ENCODE measurements at places on chromosomes 7 and 10. TPM values are rescaled to one million over a fixed set of nuclear protein-coding genes. Genes with fewer than 3 reads are reported as not detected.

Gene AKR1B15
- 1.8 TPM for total RNA-seq

Gene CNNM1
- not detected for total RNA-seq

Gene PPP1R3C
- 154 TPM for total RNA-seq

Gene SORCS1
- not detected for total RNA-seq

Gene TRIM74
- not detected for total RNA-seq

Gene LRIT1
- 0.11 TPM for total RNA-seq

- DNase-seq = peak; percentile 87
These were observed 12.5 kb upstream of the CALD1 start for GRCh38 chr7:134766779-134767519.

GRCh38 chr7:158757404-158757989 is 52.9 kb upstream of the NCAPG2 start:
- DNase-seq = no peak

- DNase-seq = peak; percentile 68
These were observed 55.8 kb downstream of the TACC2 start for GRCh38 chr10:122044713-122045112.

DNA sequence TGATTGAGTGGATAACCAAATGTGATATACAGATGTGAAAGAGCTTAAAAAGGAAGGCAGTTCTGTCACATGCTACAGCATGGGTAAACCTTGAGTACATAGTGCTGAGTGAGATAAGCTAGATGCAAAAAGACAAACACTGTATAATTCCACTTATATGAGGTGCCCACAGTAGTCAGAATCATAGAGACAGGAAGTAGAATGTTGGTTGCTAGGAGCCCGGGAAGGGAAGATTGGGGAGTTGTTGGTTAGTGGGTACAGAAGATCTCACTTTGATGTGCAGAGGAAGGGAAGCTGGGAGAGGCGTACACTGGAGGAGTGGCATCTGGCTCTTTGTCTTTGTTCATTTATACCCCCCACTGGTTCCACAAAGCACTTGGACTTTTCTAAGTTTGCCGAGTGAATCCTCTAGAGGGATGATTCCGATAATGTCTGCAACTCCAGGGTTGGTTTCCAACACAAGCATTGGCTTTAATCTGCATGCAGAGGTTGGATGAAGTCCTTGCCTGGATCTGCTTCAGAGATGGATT is 39.5 kb downstream of the TSPAN14 start:
- peak; percentile 78 for DNase-seq

DNA sequence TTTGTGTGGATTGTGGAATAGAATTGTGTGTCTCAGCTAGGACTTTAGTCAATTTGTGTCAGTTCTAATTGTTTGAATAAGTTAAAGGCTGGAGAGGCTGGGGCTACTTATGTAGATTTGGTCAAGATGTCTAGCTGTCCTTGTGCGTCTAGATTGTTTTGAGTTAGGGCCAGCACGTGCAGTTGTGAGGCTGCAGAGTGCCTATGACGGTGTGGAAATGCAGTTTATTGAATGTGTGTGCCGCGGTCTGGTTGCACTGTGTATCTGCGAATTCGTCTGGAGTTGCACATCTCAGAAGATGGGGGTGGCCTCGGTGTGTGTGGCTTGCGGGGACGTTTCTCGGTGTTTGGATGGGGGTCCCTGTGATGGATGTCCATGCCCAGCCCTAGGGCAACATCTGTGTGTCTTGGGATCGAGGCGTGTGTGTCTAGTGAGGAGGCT is 10.2 kb downstream of the EMX2 start:
- no peak for DNase-seq

DNA sequence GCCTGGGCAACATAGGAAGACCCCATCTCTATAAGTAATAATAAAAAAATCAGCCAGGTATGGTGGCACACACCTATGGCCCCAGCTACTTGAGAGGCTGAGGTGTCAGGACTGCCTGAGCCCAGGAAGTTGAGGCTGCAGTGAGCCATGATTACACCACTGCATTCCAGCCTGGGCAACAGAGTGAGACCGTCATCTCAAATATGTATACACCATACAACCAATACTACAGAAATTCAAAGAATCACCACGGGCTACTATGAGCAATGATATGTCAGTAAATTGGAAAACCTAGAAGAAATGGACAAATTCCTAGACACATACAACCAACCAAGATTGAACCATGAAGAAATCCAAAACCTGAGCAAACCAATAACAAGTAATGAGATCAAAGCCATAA is 60.3 kb upstream of the ZC3HAV1 start:
- no peak for DNase-seq

GRCh38 chr10:33709008-33709753 is 374.7 kb upstream of the NRP1 start:
- no peak for DNase-seq

DNA sequence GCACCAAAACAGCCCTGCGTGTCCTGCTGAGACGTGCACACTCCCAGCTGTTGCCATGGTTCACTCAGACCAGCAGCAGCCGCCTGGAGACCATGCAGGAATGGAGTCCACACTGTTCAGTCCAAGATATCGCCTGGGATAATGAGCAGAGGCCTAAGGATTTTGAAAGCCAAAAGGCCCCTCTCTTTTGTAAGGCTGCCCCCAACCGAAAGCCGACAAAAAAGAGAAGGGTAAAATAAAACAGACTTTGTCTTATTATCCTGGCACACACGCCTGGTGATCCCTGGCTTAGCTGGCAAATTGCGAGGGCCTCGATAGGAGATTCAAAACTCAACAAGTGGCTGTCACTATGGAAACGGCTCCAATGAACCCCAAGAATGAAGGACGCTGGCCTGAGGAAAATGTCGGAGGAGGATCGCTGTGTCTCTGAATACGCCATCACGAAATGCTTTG is 263.6 kb downstream of the SKIDA1 start:
- DNase-seq = peak; percentile 10

DNA sequence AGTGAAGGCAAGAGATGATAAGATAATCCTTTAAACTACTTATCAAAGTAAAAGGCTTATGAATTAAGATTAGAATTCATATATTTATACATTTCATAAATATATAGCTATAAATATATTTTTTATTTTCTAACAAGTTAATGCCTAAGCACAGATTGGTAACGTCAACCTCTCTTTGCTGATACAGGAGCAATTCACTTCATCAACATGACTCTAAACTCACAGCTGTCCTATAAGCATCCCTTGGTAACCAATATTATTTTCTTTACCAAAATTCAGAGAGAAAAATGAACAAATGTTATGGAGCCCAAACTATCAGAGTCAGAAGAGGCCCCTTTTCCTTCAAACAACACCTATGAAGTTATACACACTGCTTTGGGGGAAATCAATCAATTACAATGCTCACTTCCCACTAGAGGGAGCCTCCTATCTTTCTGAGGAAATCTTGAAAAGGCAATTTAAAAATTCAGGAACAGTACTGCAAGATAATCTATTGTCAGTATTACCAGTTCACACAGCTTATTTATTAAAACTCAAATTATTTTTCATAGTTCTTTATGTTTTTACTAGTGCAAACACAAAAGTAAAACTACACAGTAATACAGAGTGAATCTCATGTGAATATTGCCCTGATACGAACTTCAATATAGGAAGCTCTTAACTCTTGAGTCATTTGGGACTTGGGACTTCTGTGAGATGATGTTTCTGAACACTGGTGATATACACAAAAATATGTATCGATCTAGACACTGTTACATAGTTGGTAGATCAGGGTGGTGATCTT is 51.0 kb upstream of the NOBOX start:
- no peak for DNase-seq

DNA sequence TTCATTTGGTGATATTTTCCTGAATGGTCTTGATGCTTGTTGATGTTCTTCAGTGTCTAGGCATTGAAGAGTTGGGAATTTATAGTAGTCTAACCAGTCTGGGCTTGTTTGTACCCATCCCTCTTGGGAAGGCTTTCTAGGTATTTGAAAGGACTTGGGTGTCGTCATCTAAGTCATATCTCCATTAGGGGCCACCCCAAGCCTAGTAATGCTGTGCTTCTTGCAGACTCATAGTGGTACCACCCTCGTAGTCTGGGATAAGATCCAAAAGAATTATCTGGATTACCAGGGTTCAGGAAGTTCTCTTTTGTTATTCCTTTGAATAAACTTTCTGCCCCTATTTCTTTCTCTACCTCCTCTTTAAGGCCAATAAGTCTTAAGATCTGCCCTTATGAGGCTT is 319.4 kb upstream of the MYO3A start:
- no peak for DNase-seq

DNA sequence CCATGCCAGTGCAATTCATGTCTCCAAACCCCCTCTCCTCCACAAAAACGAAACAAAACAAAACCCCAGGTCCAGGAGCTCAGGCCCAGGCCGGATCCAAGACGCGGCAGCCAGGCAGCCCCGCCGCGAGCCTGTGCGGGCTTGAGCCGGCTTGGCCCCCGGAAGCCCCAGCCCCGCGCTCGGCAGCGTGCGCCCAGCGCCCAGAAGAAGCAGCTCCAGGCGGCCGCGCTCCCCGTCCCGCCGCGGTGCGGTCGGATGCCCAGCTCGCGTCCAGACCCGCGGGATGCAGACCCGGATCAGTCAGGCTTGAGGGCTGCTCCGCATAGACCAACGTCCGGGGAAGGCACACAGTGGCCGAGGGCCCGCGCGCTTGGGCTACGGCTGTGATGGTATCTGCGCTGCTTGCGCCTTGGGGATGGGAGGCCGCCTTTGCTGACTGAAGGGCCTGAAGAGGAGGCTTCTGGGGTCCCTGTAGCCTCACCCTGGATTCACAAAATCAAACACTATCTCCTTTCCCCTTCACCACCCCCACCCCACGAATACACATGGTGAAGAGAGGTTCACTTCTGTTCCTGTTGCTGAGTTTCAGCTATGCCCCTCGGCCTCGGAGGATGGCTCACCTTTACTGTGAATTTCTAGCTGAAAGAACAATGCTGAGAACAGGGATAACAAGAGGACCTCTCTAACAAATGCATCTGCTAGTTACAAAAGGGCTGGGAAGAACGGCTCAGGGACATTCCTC is 79.9 kb upstream of the EN2 start:
- no peak for DNase-seq

DNA sequence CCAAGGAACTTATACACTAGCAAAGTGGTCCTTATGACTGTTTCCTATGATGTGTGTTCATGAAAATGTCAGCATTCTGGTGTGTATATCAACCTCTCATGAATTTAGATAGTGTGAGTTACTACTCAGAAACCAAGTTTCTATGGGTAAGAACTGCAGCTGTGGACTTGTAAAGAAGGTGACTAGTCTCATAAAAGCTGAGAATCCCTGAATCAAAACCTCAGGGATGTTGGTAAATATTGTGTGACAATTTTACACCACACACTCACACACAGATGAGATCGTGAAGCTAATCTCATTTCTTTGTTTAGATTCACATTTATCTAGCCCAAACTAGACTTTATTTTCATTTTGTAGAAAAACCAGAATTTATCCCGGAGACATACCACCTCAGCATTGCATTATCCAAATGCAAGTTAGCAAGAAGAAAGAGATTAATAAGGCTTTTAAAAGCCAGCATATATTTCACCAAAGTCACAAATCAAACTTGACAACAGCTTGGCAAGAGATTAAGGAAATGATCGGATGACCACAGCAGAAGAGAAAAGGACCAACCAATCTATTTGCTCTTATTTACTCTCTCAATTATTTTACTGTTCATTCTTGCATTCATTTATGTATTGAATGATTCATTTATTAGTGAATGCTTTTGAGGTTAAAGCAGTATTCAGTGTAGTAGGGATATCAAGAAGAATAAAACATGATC is 92.9 kb downstream of the PLXDC2 start:
- no peak for DNase-seq

DNA sequence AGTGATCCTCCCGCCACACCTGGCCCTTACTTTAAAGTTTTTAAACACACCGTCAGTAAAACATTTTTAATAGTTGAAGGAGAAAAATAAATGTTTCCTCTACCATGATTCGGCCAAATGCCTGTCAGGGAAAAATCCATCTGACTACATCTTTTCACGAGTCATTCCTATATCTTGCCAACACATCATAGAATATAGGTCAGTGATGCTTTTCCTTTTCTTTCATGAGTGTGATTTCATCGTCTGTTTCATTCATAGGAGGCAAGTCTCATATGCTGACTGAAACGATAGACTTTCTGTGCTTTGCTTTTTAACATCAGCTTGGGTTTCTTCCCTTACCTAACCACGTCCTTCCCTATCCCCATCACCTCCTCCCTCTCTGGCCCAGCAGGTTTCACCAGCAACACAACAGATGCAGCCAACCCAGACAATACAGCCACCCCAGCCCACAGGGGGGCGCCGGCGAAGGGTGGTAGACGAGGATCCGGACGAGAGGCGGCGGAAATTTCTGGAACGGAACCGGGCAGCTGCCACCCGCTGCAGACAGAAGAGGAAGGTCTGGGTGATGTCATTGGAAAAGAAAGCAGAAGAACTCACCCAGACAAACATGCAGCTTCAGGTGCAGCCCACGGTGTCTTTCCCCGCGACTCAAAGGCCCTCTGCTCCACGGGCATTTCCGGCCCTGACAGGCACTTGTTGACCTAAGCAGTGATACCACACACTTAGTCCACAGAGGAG is 149.2 kb downstream of the TRIL start:
- no peak for DNase-seq

DNA sequence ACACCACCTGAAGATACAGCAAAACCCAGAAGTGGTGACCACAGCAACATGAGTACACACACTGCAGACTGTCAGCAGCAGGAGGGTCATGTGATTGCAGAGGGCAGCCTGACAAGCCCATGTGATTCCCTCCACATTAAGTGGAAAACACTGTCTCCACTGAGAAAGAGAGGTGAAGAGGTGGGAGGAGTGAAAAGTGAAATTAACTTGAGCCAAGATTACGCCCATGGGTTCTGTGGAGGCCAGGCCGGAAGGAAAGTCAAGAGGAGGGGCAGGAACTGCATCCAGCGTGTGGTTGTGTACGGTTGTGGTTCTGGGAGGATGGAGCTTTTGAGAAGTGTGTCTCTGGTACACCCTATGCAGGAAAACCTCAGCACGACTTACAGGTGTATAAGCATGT is 138.5 kb downstream of the PLXNA4 start:
- DNase-seq = no peak

GRCh38 chr7:146654048-146654447 is 537.4 kb downstream of the CNTNAP2 start:
- DNase-seq = no peak

DNA sequence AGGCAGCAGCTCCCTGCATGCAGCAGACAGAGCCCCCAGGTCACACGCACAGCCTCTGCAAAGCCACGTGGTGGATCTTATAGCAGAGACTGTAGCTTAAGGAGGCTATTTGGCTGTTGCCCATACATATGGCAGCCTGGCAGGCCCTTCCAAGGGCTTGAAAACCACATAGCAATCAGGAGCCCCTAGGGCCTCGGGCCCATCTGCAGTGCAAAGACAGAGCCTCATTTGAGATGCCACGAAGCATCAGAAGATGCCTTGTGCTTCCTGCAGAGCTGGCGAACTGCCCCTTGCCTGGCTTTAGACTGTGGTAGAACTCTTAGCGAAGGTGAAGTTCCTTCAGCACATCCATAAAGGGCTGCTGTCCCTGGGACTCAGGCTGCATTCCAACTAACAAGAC is 309.9 kb downstream of the GRID1 start:
- no peak for DNase-seq
